ENCODE measurements at places on chromosomes 16 and 17.

DNA sequence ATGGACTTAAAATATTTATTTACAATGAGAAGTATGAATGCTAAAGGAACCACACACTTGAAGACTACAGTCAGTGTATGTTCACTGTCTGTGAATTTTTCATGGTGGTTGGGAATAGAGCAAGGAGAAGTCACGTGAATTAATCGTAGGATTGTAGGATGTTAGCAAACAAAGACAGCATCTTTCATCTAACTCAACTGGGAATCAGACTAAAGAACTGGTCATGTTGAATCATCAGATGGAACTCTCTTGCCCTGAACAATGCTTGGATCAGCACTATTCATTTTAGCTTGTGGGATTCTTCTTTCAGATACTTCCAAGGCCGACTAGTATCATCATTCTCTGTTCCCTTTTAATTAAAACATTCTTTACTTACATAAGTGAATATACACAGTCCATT is 18.1 kb downstream of the KCNJ2 start:
- no peak for DNase-seq

DNA sequence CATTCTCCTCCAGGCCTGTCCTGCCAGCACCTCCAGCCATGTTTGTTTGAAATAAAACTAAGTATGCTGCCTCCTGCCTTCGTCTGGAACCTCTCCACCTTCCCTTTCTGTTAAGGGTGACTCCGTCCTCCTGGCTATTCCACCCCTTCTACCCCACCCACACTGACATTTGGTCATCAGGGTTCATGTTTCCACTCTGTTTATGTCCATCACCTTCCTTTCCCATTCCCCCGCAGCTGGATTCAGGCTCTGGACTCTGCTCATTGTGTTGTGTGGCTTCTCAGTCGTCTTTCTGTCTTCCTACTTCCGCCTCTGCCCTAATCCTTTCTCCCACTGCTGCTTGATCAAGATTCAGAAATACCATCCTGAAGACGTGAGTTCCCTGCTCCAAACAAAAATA is 28.6 kb downstream of the EPN2 start:
- DNase-seq: no peak

DNA sequence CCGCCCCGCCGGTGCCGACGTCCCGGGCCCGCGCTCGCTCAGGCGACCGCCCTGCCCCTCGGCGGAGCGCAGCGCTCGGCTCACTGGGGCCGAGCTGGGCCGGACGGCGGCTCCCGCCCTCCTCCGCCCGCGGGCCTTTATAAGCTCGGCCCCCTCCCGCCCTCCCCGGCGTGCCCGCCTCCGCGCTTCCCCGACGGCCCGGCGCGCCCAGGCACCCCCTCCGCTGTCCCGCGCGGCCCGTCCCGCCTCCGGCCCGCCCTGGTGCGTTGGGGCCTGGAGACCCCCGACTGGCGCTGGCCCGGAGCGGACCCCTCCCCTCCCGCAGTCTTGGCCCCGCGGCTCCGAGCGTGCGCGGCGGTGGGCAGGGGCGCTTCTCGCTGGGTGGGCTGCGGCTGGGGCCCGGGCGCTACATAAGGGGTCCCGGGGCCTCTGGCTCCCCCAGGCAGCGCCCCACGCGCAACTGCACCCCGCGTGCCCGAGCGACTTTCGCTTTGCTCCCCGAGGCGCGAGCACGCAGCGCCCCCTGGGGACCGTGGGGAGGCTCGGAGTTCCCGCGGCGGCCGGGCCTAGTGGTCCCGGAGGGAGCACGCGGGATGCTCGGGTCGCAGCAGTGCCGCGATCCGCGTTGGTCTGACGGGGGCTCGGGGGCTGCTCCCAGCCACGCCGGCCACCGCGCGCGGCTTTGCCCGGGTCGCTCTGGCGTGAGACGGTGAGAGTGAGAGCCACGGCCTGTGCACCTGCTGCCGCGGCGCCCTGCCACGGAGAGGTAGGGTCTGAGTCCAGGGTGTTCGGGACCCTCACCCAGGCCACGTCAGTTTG is at the start of gene PIEZO1:
Gene PIEZO1, minus strand, starts transcription at position 115 of the 819 bp plus-strand sequence. CDS start 256 bp downstream, outside the sequence.
- peak; percentile 83 for DNase-seq

DNA sequence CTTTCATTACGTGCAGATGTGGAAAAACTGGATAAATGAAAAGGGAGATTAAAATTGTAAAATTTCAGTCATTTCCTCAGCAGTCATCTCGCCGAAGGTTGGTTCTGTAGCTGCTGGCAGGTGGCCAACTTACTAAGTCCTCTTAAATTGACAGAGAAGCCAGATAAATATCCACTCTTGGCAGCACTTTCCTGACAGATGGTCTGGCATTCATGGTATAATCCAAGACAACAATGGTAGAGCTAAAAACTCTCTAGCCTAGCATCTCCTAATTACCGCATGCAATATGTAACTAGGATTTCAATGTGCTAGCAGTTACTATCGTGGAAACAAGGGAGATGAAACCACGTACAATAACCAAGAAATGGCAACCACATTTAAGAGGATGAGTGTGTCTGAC is 306.3 kb downstream of the CNTNAP4 start:
- DNase-seq: no peak

GRCh38 chr17:40541060-40541872 is 24.0 kb downstream of the CCR7 start:
- peak; percentile 85 for DNase-seq

GRCh38 chr16:51155199-51155607 is 4.1 kb upstream of the SALL1 start:
- DNase-seq: no peak

- no peak for DNase-seq
Measured at GRCh38 chr17:17741349-17742023, 60.2 kb downstream of the RAI1 start.

- DNase-seq: no peak
Measured at GRCh38 chr16:6374821-6375220, 957.8 kb upstream of the RBFOX1 start.

DNA sequence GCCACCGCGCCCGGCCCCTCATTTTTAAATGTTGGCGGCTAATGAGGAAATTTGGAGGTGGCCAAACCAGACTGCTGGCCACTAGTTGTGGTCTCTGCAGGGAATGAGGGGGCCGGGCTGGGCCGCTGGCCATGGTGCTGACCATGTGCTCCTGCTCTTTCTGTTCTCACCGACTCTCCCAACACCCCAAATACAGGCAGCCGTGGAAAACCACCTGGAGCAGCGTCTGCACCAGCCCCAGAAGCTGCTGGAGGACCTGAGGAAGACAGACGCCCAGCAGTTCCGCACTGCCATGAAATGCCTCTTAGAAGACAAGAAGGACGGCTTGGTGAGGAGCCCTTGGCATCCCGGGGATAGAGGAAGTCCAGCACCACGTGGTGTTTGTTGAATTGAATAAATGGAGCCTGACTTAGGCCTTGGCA is 21.3 kb downstream of the OTOA start:
- DNase-seq: no peak

DNA sequence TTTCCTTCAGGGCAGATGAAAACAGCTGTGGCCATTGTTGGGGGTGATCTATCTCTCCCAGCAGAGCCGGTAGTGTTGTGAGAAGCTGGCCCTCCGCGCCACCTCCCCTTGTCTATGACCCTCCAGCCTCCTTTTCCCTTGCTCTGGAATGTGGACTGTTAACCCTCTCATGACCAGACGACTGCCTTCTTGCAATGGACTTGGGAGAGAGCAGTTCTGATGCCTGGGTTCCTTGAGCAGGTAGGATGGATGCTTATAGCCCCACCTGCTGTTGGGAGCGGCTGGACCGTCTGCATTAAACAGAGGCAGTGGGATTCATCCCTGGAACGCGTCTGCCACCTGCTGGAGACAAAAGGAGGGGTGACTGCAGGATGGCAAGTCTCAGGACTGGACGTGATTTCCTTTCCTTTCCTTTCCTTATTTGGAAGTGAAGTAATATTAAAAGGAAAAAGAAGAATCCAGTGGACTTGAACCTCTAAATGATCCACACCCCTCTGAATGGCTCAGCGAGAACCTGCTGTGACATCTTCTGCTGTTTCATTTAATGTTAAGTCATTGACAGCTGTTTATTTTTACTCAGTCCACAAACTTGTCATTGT is 1.8 kb upstream of the SOST start:
- DNase-seq: peak; percentile 91

- no peak for DNase-seq
Measured at GRCh38 chr16:87526238-87526947, 33.6 kb upstream of the ZCCHC14 start.

DNA sequence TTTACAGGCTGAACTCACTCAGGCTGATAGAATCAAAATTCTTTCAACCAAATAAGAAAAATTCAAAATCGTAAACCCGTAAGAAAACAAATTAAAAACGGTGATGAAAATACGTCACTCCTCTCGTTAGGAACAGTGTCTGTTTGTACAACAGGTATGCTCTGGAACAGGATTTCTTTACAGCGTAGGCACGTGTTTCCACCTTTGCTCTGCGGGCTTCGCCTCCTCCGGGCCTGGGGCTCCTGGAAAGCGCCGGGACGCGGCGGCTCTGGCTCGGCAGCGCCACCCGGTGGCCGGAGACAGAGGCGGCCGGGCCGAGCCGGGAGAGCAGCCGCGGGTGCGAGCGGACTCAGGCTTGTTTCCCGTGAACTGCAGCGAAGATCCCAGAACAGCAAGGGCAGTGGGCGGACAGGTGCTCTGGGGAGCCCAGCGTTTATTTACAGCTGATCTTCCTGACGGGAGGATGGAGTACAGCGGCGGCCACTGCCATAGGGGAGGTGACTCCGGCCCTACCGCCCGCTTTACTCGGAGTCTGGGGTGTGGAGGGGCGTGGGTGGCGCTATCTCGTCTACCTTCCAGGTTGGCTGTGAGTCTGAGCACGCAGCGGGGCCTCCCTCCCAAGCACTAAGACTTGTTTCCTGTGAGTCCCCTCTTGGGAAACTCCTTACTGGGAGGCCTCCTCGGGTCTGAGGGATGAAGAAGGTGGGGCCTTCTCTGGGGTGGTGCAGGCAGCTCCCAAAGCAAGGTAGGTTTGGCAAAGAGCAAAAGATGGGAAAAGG is 40.5 kb upstream of the ATP2A3 start:
- DNase-seq: peak; percentile 42
